ENCODE measurements at places on chromosomes 5 and 9.

DNA sequence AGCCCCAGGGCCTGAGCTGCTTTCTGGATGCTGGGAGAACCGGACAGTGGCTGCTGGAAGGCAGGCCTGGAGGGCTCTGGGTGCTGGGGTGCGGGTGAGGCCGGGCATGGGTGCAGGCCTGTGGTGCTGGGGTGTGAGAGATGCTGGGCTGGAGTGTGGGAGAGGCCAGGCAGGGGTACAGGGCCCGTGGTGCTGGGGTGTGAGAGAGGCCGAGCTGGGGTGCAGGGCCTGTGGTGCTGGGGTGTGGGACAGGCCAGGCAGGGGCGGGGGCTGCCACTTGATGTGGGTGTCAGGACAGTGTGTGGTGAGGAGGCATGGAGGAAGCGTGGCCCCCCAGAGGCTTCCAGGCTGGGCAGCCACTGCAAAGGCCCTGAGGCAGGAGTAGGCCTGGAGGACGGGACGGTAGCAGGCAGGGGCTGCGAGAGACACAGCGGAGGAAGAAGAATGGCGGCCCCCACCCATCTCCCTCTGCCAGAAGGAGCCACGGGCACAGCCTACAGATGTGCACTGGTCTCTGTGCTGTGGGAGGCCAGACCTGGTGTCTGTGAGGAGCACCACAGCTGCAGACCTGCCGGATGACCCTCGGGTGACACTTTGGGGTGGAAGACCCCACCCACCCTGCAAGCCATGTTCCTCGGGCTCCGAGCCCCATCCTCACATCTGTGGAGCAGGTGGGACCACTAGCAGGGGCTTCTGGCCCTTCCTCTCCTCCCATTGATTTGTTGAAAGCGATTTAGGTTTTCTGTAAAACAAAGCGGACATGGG is 9.3 kb downstream of the NKD2 start:
- no peak for DNase-seq

DNA sequence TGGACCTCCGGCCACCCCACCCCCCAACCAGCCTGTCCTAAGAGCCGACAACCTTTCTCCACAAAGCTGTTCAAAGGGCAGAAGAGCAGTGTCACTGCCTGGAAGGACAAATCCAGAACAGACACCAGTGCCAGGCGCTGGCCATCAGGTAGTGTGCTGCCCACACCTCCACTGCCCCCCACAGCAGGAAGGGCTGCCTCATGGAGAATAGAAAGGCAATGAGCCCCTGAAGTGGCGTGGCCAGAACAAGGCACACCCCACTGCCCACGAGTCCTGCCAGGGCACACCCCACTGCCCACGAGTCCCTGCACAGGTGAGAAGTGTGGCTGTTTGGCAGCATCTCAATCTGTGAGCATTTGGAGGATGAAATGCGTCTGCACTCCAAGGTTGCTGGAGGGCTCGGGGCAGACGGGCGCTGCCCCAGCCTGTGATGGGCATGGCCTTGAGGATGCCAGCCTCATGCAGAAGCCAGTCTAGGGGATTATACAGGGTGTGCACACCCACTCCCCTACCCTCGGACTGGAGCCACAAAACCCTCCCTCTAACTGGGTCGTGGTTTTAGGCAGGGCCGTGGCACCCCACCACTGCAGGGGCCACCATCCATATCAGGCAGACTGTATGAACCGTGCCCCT is 2.3 kb upstream of the SLC9A3 start:
- no peak for DNase-seq

DNA sequence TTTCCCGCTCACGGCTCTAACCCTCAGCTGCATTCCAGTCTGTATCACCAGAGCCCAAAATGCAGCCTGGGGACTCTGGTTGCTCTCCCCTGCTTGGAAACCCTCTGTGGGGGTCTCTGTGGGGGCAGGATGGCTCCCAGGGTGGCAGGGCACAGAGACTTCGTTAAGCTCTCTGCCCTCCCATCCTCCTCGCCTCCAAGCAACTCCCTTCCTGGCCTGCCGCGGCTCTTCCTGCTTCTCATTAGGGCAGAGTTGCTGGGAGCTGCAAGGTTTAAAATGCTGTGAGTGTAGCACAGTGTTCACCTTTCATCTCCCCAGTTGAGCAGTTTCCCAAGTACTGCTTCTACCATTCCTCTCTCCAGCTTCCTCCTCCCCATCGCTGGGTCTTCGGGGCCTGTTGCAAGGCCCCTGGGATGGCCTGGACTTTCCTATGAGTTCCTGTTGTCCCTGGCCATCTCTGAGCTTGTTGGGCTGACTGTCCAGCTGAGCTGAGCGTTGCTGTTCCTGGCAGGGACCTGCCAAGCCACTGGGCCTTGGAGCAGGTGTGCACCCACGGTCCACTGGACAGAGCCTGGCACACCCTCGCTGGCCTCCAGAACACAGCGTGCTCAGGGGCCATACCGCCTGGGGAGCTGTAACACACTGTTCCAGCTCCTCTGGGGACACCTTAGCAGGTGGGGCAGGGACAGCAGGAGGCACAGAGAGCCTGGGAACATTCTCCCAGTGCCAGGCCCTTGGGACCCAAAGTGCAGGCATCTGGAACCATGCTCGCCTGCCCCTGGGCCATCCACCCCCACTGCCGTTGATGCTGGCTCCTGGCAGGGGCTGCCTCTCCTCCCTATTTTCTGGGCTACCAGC is 188.4 kb downstream of the C9orf50 start:
- no peak for DNase-seq

GRCh38 chr5:120510098-120510637 is 46.1 kb downstream of the PRR16 start:
- no peak for DNase-seq

DNA sequence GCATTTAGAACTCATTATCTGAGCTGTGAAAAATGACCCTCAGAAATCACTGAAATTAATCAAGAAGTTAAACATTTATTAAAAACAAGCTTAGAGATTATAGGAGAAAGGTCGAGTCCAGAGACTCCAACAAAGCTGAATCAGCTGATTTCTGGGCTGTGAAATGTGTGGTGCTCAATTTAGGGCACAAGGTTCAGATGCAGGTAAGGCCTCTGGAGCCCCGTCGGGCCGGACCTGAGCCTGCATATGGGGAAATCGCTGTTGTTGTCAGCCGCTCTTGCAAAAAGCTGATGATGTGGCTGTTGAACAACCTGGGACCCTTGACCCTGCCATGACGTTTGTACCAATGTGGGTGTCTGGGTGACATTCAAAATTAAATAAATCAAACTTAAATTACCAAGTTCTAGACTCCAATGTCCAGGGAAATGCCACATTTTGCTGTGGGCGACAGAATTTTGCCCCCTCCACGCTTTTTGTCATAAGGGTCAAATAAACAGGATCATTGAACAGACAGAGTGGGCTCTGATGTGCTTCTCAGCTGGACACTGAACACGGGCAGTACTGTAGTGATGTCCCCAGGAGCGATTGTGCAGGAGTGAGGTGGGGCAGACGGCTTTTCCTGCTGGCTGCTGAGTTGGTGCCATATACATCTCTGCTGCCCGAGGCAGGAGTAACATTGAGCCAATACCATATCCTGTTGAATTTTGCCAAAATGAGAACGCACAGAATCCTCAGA is 27.2 kb upstream of the FBP1 start:
- DNase-seq: no peak

DNA sequence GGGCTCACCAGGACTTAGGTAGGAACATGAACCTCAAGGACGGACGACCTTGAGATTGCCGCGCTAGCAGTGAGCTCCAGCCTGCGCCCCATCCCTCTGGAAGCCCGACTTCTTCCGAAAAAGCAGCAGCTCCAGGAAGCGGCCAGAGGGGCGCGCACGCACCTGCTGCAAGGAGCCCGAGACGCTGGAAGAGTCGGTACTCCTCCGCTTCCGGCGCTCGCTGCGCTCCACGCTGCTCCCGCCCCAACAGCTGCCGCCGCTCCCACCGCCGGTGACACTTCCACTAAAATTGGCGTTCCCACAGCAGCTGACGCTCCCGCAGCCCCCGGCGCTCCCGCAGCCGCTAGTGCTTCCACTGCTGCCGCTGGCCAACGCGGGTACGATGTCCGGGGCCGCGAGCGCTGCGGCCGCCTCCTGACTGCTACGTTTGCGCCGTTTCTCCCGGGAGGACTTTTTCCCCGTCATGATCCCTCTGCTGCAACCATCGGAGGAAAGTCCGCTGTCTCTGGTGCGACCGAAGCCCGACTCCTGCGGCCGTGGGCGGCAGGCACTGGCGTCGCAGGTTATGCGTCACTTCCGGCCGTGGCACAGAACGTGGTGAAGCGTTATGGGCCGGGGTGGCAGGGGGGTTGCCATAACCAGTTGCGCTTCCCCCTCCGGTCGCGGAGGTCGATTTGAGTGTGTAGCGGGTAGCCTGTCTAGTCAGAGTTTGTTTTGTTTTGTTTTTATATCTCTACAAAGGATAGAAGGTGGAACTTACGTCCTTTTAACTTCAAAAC is at the start of gene CAAP1:
Gene CAAP1, minus strand, starts transcription at position 552 of the 779 bp plus-strand sequence. Its CDS starts 87 bp downstream, at position 465.
- DNase-seq: peak; percentile 90

DNA sequence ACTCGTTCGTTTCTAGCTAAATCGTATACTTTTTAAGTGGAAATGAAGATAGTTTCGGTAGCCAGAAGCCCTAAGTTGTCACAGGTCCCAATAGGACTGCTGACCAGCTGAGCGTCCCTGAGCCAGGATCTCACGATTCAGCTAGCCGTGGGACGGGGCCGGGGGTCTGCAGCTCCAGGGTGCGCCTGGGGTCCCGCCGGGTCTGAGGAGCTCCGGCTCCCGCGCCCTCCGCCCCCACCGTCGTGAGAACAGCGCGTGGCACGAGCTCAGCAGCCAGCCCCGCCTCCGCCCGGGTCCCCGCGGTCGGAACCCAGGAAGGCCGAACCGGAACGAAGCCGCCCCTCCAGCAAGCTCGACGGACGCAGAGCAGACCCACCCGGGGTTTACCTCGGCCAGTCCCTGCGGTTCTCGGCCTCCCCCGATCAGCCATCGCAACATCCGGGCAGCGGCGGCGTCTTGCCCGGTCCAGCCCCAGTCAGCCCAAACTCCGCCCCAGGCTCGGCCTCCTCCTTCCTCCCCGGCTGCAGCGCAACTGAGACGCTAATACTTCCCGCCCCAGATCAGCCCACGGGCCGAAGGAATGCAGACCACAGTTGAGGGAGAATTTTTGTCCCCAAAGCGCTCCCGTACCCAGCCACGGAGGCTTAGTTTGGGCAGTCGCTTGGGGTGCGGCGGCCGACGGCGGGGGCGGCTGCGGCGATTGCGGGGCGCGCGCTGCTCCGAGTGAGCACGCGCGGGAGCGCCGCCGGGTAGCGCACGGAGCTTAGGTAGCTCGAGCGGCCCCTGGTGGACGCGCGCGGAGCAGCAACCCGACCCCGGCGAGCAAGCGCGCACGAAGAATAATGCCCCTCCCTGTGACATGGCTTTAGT is at the start of gene WDR41:
Gene WDR41, minus strand, starts transcription at position 534 of the 870 bp plus-strand sequence. Its CDS starts 96 bp downstream, at position 438.
- peak; percentile 85 for DNase-seq

DNA sequence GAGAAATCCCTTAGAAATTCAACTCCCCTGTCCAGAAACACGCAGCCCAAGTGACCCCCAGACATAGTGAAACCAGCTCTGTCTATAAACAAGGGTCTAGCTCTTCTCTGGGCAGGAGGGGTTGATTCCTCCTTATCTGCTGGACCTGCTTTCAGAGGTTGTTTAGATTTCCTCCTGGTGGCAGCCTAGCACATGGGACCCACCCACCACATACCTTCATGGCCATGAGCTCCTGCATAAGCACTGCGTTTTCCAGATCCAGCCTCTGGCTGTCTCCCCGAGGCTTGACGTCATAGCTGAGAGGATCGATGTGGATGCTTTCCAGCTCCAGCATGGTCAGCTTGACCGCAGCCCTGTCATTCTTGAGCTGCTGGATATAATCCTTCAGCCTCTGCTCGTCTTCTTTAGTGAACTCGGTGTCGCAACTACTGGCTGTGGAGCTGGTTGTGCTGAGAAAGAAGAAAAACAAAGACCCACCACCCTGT is 77.0 kb downstream of the DCP2 start:
- no peak for DNase-seq

GRCh38 chr5:150659360-150660107 is 1.5 kb upstream of the MYOZ3 start:
- no peak for DNase-seq

GRCh38 chr5:30600892-30601291 is 592.6 kb upstream of the CDH6 start:
- DNase-seq: no peak

DNA sequence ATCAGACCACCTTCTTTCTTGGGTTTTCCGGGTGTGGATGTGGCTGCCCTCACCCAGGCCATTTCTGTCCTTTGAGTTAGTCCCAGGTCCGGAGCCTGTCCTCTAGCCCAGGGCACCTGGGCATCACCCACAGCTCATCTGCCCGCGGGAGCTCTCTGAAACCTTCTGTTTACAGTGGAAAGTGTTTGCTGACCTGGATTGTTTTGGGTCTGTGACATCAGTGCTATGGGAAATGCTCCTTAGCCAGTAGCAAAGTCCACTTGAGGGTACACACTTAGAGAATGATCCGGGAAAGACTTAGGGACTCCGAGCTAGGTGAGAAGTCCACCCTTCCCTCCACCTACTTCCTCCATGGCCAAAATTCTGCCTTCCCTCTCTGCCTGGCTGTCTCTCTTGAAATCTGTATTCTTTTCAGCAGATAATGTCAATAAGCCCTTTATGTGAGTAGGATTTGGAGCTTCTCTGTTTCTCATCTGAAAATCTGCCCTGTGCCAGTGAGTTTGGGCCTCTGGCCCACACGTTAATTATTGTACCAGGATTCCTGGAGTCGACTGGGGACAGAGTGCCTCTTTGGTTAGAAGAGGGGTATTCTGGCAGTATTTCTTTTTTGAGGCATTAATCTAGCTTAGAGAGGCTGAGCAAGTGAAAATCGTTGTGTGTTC is 19.9 kb downstream of the ABLIM3 start:
- no peak for DNase-seq

DNA sequence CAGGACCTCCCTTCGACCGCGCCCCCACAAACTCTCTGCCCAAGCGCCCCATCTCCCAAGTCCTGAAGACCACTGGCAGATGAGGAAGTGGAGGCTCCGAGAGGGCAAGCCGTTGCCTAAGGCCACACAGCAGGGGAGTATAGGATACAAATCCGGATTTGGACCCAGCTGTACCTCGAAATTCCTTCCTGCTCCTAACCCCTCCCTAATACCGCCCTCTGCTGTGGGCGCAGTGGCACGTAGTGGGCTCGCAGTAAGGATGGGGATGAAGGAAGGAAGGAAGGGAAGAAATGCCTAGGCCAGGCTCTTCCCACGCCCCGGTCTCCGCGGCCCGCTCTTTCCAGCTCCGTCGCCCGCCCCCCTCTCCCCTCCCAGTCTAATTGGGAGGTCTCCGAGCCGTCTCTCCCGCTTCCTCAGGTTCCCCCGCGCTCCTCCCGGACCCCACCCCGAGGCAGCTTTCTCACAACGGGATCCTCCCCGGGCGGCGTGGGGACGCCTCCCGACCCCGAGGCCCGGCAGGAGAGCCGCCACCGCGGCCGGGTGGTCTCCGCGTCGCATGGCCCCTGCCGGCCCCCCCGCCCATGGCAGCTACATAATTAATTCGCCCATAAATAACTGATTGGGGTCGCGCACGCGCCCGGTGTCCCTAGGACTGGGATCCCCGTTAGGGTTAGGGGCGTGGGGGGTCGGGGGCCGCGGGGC is 138.9 kb downstream of the C9orf50 start:
- DNase-seq: no peak

- peak; percentile 89 for DNase-seq
Measured at GRCh38 chr9:10014889-10015288, 597.9 kb downstream of the PTPRD start.

DNA sequence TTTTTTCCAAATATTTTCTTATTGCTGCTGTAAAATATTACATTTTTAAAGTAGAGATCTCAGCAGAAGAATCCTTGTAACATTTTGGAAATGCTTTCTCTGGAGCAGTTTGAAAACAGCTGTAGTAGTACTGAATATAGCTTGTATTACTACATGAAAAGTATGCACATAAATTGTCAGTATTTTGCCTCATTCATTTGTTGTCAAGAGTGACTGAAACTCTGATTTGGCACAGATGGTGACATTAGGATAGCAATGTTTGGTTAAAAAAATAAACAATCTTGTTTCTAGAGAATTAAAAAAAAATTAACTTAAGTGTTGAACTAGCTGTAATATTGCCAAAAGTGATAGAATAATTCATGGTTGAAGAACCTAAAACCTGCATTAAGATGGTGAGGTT is 90.4 kb downstream of the NNT start:
- no peak for DNase-seq

Measured in NCI-H774 (cell line).